ENCODE measurements at places on chromosomes 12 and 14. TPM values are rescaled to one million over a fixed set of nuclear protein-coding genes. Genes with fewer than 3 reads are reported as not detected.
A peak's percentile ranks its signal among the peaks of the same experiment; 100 is the strongest.

PPFIA2 gene
- not detected for total RNA-seq

DNA sequence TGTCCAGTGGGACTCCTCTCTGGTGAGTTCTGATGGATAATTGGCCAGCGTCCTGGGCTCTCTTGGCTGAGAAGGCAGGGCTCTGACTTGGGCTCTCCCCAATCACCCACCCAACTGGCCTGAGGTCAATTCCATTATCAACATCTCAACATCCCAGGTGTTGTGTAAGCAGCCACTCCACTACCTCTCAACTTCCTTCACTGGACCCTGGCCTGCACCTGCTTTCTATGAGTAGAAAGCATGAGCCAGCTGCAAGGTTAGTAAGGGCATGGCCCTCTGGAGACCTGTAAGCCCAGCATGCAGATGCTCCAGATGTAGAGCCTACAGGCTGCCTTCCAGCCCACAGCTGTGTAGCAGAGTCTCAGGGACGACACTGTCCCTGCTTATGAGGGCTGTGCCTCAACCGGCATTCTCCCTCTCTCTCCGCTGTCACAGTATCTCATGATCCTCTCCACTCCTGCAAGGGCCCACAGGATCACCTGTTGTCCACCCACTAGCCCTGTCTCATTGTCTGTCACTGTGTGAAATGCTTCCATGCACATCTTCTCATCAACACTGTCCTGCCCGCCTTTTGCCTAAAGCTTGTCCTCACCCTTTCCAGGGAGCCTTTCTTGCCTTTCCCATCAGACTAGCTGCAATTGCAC lies 5.4 kb upstream of the KRT81 start:
- no peak overlapping the region for H3K4me3 ChIP-seq
- DNase-seq = no peak
- H3K27me3 ChIP-seq = peaks cover 59% of the 10 kb centered on the region
- H3K27ac ChIP-seq = no peak overlapping the region
- peaks cover 3% of the 10 kb centered on the region for H3K36me3 ChIP-seq

TCL1B gene
- total RNA-seq = not detected

GRCh38 chr12:131825146-131825892 lies 2.9 kb upstream of the MMP17 start:
- H3K36me3 ChIP-seq = no peaks in the 10 kb centered on the region
- no peak overlapping the region for H3K4me3 ChIP-seq
- no peak for DNase-seq
- H3K27ac ChIP-seq = no peak overlapping the region
- peaks cover 33% of the 10 kb centered on the region for H3K27me3 ChIP-seq
- peaks cover 3% of the 10 kb centered on the region for H3K4me1 ChIP-seq

SMIM41 gene
- not detected for total RNA-seq

DNA sequence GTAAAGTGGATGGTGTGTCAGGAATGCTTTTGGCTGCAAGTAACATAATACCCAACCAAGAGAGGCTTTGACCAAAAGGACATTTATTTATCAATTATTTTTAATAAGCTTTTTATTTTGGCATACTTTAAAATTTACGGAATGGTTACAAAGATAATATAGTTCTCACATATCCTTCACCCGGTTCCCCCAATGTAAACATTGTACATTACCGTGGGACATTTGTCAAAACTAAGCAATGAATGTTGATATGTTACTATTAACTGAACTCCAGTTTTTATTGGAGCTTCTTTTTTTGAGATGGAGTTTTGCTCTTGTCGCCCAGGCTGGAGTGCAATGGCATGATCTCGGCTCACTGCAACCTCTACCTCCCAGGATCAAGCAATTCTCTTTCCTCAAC lies 23.0 kb downstream of the CCDC63 start:
- H3K27me3 ChIP-seq = peaks cover 3% of the 10 kb centered on the region
- no peak for DNase-seq
- H3K27ac ChIP-seq = no peak overlapping the region
- H3K4me3 ChIP-seq = no peak overlapping the region
- no peaks in the 10 kb centered on the region for H3K36me3 ChIP-seq

GRCh38 chr12:105466901-105467598 lies 136.6 kb downstream of the C12orf75 start:
- H3K27ac ChIP-seq = no peak overlapping the region
- DNase-seq = no peak
- H3K27me3 ChIP-seq = peaks cover 19% of the 10 kb centered on the region
- no peak overlapping the region for H3K4me3 ChIP-seq

DNA sequence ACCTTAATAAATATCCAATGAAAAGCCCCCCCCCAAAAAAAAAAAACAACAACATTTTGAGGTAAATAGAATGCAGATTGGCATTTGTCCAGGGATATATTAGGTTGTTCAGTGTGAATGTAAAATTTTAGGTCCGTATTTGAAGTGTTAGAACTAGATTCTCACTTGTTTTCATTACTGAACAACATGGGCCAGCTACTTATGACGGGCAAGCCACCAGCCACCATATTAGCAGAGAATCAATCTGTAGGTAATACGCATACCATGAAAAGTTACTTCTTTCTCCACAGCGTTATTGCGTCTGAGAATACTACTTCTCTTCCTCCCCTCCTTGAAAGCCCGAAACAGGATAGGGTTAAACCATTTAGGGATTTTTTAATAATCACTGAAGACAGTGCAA lies 5.4 kb downstream of the FLRT2 start:
- no peak overlapping the region for H3K4me3 ChIP-seq
- peaks cover 16% of the 10 kb centered on the region for H3K36me3 ChIP-seq
- DNase-seq = no peak
- H3K27me3 ChIP-seq = peaks cover 51% of the 10 kb centered on the region

FZD10 gene
- not detected for total RNA-seq

GRIP1 gene
- total RNA-seq = 1.9 TPM

DNA sequence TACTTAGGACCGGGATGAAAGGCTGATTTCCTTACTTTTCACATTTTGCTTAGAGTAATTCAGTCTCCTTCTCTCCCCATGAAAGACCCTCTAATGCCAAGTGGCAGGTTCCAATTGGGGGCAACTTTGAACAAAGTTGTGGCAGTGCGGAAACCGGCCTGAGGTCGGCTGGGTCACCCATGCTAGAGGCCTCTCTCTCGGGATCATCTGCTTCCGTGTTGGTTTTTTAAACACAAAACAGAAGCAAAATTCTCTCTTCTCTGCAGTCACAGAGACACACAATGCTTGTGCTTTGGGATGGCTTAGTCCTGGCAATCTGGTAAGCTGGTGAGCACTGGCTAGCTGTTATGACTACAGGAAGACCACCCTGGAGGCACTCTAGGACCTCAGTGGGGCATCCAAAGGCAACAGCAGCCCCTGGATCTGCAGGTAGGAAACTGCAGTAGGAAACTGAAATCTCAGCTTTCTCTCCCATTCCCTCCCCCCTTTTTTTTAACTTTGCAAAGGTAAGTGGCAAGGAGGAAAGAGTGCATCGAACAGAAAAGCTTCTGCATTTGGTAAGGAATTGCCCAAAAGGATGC lies 102.1 kb downstream of the BCL11B start:
- H3K27me3 ChIP-seq = no peaks in the 10 kb centered on the region
- H3K4me3 ChIP-seq = no peak overlapping the region
- H3K36me3 ChIP-seq = peaks cover 34% of the 10 kb centered on the region
- no peak overlapping the region for H3K27ac ChIP-seq
- peak; percentile 25 for DNase-seq

ANO4 gene
- total RNA-seq = not detected

- H3K4me1 ChIP-seq = peaks cover 25% of the 10 kb centered on the region
- no peak overlapping the region for H3K4me3 ChIP-seq
- no peak for DNase-seq
- H3K36me3 ChIP-seq = peaks cover 44% of the 10 kb centered on the region
- H3K27ac ChIP-seq = no peak overlapping the region
Measured at GRCh38 chr12:62372825-62373224, 93.8 kb upstream of the MON2 start.

DNA sequence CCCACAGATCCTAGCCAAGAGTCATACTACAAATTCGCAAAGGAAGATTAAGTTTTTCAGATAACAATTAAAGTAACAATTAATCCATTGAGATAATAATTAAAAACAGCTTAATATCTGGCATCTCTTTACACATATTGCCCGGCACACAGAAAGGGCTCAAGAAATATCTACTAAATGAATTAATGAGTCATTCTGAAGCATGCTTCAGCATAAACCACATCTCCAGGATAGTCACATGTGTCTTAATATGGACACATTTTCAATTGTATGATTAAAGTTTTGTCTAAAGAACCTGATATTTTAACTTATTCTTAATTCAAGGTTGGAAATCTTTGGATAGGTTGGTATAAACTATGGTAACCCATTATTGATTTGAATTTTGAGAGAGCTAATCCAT lies 9.6 kb downstream of the ITPR2 start:
- no peak overlapping the region for H3K27ac ChIP-seq
- H3K36me3 ChIP-seq = no peaks in the 10 kb centered on the region
- DNase-seq = no peak
- no peak overlapping the region for H3K4me3 ChIP-seq
- no peaks in the 10 kb centered on the region for H3K27me3 ChIP-seq

SYCP3 gene
- 2.0 TPM for total RNA-seq

DNA sequence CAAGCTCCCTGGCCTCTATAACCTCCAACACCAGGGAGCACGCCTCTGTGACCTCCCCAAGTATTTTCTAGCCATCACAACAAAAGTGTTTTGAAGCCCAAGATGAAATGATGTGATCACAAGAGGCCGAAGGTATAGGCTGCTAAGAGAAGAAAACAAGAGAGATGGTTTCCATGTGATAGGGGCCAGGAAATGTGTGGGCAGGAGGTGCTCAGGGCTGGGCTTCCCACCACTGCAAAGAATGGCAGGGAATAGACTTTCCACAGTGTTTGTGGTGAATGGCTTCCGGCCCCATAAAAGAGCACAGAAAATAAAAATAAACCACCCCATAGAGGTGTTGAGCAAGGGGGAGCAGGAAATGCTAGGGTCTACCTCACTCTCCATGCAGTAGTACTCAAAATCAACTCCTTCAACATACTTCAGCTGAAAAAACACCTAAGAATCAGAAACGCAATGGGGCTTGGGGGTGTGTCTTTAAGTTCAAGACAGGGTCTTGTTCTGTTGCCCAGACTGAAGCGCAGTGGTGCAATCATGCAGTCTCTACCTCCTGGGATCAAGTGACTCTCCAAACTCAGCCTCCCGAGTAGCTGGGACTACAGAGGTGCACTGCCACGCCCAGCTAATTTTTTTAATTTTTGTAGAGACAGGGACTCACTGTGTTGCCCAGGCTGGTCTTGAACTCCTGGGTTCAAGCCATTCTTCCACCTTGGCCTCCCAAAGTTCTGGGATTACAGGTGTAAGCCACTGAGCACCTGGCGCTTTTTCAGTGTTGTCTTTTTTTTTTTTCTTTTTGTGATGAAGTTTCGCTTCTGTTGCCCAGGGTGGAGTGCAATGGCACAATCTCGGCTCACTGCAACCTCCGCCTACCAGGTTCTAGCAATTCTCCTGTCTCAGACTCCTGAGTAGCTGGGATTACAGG lies 27.1 kb downstream of the DAD1 start:
- no peaks in the 10 kb centered on the region for H3K27me3 ChIP-seq
- H3K4me1 ChIP-seq = peaks cover 97% of the 10 kb centered on the region
- peak overlapping the region; percentile 94 for H3K27ac ChIP-seq

FITM1 gene
- total RNA-seq = 0.91 TPM

TSPAN9 gene
- not detected for total RNA-seq
